ENCODE measurements at places on chromosomes 3 and 15.

- DNase-seq, result no peak
Measured at GRCh38 chr15:76057332-76058000, 2.3 kb upstream of the TMEM266 start.

DNA sequence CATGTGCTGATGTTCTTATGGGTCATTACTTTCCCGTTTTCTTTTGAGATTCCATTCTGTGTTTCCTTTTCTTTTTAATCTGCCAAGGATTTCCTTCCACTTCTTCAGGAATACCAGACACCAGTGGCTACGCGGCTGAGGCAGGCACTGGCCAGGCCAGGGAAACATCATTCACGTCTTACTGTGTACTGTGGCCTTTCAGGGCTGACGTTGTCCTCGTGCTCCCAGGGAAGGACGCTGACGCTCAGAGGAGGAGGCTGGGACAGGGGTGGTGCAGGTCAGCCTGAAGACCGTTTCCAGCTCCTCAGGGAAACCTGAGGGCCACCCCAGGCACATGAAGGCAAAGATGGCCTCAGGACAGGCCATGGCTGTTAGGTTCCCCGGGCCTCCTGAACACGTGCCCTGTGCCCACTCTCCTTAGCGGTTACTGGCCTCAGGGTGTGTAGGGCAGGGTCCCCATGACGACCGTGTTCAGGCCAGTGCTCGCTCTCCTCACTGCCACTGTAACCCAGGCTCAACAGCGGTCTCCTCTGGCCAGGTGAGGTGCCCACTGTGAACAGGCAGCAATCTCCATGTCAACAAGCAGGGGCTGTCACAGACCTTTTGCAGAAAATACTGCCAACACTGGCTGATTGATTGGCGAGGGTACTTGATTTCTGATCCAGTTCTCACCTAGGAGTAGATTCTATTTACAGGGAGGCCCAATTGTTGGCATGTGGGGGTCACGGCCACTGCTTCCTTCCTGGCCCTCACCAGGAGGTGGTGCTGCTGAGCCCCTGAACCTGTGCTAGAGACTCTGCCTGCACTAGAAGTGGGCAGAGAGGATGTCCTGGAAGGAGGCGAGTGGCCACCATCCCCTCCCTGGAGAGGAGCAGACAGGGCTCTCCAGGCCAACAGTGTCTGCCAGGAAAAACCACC, 169.5 kb downstream of the ATP10A start:
- DNase-seq, result no peak

DNA sequence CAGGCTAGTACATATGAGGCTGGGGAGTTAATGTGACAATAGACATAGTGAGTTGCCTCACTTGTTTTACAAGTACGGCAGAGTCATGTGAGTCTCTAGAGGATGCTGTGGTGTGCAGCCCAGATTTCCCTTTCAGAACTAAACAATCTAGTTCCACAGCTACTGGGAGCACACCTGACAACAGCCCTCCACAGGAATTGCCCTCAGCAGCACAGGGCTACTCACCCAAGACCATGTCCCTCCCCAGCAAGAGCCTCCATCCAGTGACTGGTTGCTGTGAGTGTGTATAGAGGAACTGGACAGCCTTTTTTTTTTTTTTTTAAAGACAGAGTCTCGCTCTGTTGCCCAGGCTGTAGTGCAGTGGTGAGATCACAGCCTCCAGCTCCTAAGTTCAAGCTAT, 40.2 kb upstream of the UBE2E2 start:
- no peak for DNase-seq

DNA sequence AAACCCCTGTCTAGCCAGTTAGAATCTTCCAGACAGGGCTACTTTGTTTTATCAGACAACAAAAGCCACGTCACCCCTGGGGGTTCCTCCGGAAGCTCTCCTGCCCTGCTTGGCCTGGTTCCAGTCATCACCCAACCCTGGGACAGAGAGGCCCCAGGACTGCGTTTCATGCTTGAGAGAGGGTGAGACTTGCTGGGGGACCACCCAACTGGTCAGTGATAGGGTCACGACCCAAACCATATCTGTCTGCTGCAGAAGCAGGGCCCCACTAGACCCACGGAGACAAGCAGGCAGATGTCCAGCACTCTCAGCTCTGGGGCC, 1.2 kb downstream of the NT5DC2 start:
- no peak for DNase-seq

GRCh38 chr15:83999396-84000135, 236.0 kb upstream of the GOLGA6L4 start:
- no peak for DNase-seq

DNA sequence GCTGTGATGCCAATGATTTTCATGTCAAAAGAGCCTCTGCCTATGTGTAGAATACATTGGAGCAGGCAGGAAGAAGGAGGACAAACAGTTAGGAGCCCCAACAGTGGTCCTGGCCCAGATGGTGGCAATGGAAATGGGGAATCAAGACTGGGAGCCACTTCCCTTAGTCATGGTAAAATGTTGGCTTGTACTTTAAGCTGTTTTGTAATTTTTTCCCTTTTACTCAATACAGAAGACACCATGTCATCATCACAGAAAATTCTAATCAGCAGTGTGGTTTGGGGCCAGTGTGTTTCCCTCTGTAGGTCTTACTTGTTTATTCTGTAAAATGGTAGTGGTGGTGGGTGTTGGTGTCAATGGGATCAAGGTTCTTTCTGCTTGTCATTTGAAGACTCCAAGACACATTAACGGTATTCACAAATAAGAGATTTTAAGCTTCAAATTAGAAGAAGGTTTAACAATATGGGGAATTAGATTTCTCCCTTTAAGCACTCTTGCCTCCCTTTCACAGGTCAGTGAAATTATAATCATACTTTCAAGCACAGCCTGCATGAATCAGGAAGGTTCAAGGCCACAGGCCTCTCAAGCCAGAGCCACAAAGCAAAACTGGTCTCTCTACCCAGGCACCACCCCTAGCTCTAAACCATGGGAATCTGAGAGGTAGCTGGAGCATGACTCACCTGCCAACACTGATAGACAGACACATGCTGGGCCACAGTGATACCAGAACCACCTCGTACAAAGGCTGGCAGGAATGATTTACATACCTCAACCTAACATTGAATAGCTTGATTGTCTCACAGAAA, 24.9 kb downstream of the SIAH2 start:
- no peak for DNase-seq

- no peak for DNase-seq
Measured at GRCh38 chr3:58242340-58242739, 4.7 kb downstream of the ABHD6 start.

DNA sequence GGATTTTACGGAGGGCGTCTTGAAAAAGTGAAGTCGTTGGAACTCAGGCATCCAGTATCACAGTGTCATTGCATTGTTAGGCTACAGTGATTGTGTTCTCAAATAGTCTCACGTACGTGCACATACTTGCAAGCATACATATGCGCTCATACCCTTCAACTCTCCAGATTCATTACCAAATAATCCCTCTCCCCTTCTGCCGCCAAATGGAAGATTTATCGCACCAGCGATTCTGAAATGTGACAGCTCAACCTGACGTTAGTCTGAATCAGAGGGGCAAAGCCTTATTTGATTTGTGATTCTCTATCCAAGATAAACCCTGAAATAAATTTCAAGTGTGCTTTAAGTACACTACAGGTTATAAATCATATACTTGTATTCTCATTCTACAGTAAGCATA, 119.4 kb downstream of the GADL1 start:
- DNase-seq, result no peak

DNA sequence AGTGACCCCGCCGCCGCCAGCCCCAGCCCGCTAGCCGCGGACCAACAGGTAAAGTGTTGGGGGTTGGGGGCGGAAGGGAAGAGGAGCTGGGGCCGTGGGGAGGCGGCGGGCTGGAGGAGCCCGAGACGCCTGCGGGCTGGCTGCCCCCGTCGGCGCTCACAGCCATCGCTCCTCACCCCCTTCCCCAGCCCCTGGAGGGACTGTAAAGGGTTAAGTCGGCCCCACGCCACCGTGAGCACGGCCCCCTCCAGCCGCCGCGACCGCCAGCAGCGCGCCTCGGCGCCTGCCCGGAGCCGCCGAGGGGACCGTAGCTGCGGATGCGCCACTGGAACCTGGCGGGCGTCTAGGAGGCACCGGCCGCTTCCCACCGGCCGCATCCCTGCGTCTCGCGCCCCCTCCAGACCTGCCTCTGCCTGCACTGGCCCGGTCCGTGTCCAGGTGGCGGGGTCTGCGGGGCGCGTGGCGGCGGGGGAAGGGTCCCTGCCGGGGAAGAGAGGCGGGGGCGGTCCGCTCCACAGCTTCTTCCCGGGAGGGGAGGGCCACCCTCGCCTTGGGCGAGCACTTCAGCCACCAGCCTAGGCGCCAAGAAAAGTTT, 522 bp downstream of the MED12L start:
- no peak for DNase-seq

GRCh38 chr3:115399750-115400149, 223.6 kb upstream of the GAP43 start:
- no peak for DNase-seq

GRCh38 chr3:154584974-154585373, 155.0 kb upstream of the GPR149 start:
- no peak for DNase-seq

DNA sequence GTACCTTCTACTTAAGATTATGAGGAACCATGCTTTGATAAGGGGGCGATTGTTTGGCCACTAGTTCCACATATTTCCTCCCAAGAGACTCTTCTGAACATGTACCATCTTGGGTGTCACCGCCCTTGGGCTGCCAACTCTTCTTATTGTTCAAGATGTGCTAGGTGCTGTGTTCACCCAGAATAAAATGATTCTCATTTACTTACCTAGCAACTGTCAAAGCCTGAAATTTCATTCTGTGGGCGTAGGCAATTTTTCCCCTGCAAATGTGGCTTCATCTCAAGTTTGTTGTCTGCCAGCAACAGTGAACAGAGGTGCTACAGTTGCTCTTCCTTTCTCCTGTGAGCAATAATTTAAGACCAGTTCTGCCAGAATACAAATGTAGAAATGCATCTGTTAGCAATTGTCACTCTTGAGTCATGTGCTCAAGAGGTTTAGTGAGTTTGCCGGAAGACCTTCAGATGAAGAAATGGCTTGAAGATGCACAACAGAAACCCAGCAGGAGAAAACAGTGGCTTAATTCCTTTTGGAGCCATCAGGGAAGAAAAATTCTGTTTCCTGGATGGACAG, 41.3 kb upstream of the RARB start:
- no peak for DNase-seq

DNA sequence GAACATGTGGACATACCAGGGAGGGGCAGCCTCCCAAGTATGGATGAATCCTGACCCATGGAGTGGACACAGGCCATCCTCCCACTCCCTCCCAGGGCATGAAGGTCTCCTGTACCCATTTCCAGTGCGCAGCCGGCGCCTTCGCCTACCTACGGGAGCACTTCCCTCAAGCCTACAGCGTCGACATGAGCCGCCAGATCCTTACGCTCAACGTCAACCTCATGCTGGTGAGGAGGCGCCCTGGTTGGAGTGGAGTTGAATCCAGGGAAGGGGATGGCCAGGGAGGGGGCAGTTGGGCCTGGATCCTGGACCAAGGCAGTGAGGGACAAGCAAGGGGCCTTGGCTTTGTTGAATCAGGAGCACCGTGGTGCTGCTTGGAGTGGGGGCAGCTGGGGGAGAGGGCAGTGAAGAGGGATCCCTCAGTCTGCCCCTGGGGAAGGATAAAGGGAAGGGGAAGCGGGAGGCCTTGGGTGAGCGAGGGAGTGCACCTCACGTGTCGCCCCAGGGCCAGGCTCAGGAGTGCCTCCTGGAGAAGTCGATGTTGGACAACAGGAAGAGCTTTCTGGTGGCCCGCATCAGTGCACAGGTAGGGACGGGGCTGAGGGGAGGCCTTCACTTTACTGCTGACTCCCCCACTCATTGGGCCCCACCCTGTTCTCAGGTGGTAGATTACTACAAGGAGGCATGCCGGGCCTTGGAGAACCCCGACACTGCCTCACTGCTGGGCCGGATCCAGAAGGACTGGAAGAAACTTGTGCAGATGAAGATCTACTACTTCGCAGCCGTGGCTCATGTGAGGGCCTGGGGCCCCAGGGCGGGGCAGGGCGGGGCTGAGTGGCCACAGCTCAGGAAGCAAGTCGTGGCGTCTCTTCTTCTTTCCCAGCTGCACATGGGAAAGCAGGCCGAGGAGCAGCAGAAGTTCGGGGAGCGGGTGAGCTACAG, 25.3 kb downstream of the PTPN23 start:
- DNase-seq, result no peak

- no peak for DNase-seq
Measured at GRCh38 chr3:112132554-112132953, 494 bp downstream of the GCSAM start.

DNA sequence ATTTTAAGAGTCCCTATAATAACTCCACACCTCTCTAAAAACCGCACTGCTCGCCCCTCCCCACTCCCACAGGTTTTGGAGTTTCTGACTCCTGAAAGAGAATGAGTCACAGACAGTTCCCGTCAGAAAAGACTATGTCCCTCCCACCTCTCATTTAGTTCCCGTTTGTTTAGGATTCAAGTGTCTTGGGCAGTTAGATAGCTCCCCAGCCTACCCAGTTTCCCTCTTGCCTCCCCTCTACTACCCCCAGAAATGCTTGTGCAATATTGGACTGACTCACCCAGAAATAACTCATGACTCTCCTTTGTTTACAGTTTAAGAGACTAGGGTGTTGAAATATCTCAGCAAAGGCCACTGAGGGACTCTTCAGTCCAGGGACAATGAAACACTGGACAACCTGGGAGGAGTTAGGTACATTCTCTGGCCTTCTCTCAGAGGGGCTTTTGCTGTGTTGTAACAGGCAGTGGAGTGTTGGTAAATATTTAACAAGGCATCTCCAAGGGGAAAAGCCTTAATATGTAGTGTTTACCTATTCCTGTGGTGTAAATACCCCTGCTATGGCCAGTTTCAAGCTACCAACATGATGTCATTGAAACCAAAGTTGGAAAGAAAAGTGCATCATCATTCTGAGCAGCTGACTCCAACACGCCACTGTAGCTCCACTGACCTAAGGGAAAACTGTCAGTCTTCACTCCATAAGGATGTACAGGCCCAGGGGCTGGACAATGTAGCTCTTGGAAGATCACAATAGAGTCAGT, 96.1 kb upstream of the CHD2 start:
- peak; percentile 100 for DNase-seq

DNA sequence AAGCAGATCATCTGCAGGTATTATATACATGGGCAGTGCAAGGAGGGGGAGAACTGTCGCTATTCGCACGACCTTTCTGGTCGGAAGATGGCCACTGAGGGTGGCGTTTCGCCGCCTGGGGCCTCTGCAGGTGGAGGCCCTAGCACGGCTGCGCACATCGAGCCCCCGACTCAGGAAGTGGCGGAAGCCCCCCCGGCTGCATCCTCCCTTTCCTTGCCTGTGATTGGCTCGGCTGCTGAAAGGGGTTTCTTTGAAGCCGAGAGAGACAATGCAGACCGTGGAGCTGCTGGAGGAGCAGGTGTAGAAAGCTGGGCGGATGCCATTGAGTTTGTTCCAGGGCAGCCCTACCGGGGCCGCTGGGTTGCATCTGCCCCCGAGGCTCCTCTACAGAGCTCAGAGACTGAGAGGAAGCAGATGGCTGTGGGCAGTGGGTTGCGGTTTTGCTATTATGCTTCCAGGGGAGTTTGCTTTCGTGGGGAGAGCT, 639 bp downstream of the MKRN3 start:
- DNase-seq, result no peak

Data from BJ (cell line).